Stromal cell of bone marrow (primary cell): ENCODE measurements at places on chromosomes 4 and X.

DNA sequence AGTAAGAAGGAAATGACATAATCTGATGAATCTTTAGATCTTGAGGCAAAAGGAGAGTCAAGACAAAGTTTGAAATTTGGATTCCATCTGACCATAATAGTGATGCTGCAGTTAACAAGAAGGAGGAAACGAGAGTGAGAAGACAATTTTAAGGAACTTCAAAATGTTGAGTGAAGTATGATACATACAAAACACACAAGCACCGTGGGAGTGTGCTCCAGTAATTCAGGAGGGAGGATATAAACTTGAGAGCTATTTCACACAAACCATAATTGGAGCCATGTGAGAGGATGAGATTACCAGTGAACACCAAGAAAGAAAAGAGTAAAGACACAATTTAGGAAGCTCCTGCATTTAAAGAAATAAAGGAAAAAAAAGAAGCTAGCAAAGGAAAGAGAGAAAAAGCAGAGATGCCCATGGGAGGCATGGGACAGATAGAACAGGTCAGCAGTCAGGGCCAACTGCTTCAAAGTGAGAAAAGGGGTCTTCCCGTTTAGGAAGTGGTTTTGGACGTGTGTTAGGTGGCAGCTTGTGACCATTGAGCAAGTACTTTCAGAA lies 150.7 kb upstream of the SLC7A11 start:
- no peak for DNase-seq

- DNase-seq = no peak
Measured at GRCh38 chrX:19870206-19870605, 17.2 kb downstream of the SH3KBP1 start.

DNA sequence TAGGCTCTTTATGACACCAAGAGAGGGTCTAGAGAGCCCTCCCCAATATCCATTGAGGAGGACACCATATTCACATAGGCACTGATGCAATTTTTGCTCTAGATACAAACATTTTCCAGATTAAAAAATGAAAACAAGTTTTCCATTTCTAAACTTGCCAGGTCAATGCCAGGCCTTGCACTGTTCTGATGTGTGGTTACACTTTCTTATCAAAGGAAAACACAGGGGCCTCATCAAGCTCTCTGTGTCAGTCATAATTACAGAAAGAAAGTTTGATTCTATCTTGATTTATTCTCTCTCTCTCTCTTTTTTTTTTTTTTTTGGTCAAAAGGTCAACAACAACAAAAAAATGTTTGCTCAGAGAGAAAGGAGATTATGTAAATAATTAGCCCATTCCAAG lies 80.2 kb upstream of the ACSL4 start:
- DNase-seq = no peak

GRCh38 chr4:176492646-176493302 lies 173.0 kb downstream of the SPCS3 start:
- DNase-seq = no peak

DNA sequence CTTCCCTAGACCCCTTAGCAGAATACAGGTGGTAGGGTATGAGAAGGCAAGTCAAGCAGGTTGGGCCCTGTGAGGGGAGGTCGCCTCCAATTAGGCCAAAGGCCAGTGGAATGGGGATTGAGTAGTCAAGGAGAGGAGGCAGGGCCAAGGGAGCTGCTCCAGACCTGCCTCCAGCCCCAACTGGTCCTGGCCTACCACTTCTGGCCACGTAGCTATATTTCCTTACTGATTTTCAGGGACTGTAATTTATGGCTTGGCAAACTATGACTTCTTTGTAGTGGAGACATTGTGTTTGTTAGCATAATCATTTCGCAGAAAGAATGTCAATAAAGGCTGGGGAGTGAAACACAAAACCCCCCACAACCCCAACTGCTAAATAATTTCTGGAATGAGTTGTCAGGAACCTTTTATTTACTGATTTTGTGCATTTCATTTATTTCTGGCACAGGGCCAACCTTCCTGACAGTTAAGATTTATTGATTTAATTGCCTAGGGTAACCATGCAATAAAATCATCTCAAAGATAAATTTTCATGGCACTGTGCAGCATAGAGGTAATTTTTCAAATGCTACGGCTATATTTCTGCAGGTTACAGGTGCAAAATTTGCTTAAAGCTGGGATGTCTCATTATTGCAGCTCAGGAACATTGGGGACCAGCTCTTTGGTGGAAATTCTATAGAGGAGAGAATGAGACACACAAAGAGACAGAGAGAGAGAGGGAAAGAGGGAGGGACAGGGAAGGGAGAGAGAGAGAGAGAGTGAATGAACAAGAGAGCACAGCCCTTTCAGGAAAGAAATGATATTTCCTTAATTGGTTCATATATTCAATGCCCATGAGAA lies 494.9 kb downstream of the IDS start:
- no peak for DNase-seq

- DNase-seq = no peak
Measured at GRCh38 chrX:141989815-141990214, 86.1 kb downstream of the MAGEC1 start.

DNA sequence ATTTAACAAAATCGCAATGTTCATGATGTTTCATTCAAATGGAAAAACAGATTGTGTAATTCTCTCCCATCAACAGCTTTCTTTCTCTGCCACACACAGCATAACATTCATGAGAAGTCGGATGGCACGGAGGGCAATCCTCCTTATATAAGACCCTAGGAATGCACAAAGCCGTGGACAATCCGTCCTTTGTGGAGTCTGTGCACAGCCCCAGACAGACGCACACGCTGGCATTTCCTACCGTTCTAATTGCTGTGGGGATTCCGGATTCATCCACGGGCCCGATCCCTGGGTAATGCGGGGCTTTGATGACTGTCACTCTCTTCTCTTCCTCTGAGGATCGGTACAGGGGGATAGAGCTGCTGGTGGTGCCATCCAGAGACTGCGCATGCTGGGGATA lies 121.9 kb upstream of the PDLIM3 start:
- no peak for DNase-seq

DNA sequence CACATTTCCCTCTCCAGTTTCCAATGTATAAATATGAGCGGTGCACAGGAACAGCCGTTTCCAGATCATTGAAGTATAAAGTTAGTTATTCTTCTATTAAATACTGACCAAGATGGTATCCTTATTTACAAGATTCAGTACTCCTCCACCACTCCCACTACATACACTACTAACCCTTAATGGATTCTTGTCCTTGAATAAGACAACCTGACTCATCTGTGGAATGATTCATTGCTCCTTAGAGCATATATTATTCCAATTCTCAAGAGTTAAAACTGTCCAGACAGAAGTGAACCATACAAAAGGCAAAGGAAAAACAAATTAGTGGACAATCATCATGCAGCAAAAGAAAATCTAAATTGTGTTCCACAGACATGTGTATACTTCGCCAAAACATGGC lies 373.3 kb downstream of the IDS start:
- peak; percentile 5 for DNase-seq

DNA sequence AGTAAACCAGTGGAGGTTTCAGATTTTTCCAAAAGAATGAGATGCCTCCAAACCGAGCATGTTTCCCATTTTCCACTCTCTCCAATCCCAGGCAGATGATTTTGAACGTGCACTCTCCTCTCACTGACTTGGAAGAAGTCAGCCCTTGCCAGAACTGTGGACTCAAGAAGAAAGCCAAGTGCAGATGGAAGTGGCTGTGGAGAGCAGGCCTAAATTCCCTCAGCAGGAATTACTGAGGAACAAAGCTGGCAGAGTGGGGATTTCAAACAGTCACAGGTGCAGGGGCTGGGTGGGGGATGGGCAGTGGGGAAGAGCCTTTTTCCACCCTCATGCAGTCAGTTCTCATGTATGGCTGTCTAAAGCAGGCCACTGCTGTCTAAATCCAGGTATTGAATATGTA lies 83.5 kb upstream of the PLAC1 start:
- no peak for DNase-seq

- DNase-seq = no peak
Measured at GRCh38 chrX:1853916-1854315, 239.1 kb downstream of the ASMT start.

- no peak for DNase-seq
Measured at GRCh38 chrX:151773434-151773833, 38.9 kb downstream of the CNGA2 start.

GRCh38 chrX:112841114-112841819 lies 636 bp upstream of the AMOT start:
- DNase-seq = peak; percentile 68

DNA sequence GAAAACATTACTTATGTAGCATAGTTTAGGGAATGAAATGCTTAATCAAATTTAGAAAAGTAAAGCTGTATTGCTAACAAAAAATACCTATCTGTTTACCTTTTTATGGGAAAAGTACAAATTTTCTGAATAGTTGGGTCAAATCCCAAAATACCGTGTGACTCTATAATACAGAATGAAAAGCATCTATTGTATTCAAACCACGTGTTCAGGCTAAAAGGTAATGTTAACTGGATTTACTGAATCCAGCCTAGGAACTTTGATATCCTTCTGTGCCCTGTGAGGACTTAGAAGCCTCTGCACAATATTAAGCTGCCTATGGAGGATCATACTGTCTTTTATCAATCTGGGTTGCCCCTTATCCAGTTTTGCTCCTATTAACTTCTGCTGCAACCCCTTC lies 36.3 kb upstream of the AGA start:
- DNase-seq = no peak

DNA sequence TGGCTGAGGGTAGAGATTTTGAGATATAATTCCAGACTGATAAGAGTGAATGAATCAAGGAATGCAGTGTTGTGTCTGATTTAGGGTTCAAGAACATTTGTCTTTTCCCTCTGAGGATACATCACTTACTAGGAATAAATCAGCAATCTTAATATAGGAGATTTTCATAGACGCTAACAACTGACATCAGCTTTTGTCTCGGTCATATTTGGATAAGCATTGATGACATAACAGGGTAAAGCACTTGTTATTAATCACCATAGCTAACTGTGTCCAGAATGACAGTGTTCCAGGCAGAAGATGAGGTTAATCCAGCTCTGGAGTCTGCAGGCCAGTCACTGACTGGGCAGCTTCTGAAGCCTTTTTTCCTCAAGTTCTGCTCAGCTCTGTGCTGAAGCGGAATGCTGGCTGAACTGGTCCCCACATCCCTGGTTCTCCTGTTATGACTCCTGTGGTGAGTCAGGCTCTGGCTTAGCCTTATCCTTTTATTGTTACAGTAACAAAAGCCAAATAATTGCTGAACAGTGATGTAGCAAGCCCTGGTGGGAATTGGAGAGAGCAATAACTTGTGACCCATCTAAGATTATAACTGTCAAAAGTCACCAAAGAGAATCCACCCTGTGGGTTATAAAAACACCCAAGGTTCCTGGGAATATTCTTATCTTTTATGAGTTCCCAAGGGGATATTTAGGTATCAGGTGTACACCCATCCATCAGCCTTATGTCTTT lies 41.8 kb downstream of the FNIP2 start:
- DNase-seq = peak; percentile 99

DNA sequence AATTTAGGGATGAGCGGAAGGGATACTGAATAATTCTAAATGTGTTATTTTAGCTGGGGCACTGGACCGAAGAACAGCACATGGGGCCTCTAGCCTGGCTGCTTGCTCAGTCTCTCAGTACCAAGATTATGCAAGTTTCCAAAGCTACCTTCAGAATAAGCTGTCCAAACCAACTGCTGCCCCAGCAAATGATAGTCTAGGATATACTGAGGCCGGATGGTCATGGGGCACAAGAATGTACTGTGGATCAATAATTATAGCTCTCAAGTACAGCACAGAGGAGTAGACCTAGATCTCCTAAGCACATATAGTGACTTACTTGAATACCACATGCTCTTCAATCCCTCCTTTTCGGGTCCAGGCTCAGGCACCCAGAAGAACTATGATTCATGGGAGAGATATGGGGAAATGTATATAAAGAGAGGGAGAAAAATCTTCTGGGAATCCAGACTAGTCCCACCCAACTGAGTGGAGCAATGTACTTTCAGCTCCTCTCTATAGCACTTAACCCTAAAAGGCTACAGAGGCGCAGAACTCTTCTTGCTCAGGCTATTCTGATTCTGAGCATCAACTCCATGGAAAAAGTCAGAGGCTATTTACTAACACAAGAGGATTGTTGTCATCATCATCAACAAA lies 160.3 kb upstream of the GPC4 start:
- no peak for DNase-seq

GRCh38 chrX:146056511-146057081 lies 239.0 kb downstream of the SLITRK2 start:
- no peak for DNase-seq

DNA sequence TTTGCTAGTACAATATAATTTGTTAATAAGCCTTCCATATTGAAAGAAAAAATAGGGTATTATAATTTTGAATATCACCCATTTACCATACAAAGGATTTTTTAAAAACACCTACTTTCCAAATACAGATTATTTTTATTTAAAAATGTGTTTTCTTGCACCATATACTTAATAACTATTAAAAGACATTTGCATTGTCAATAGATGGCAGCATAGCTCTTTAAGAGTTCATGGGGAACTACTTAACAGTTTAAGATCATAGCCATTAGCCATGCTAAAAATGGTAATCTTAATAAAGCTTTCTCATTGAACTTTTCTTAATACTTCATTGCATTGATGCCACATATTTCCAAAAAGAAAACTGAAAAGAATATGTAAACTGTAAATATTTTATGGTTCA lies 1995.9 kb downstream of the C4orf33 start:
- DNase-seq = no peak

GRCh38 chr4:24392613-24393012 lies 191.7 kb downstream of the DHX15 start:
- DNase-seq = no peak

- DNase-seq = no peak
Measured at GRCh38 chr4:106454581-106454980, 86.0 kb upstream of the GIMD1 start.
